Tibial nerve (tissue), 4 donors: ENCODE measurements at places on chromosomes 4 and X.

DNA sequence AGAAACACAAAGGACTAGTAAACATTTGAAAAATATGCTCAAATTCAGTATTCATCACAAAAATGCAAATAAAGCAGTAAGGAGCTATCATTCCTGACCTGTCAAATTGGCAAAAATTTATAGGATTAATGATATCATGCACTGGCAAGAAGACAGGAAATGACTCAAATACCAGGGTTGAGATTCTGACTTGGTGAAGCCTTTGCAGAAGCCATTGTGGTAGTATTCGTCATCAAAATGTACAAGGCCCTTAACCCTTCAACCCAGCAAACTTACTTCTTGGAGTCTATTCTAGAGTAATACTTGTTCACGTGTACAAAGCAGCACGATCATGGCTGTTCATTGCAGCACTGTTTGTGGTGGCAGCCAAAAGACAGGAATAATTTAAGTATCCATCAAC is 132.4 kb downstream of the ENOX2 start:
- no peak for DNase-seq

GRCh38 chr4:34731070-34731469 is 1513.2 kb downstream of the ARAP2 start:
- DNase-seq: no peak

DNA sequence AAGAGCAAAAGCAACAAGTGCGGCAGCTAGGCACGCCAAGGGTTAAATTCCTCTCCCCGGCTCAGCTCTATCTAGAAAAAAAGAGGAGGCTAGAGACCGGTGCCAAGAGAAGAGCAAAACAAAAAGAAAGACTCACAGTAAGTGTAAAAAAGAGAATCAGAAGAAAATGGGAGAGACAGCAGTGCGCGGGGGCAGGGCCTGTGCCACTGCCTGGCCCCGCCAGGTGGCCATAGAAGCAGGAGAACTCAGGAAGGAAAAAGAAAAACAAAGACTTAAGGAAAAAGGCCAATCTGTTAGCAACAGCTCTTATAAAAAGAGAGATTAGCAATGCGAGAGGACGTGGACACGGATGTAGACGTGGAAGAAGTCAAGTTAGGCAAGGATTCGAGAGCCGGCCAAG is 3.2 kb downstream of the ACOX3 start:
- no peak for DNase-seq

DNA sequence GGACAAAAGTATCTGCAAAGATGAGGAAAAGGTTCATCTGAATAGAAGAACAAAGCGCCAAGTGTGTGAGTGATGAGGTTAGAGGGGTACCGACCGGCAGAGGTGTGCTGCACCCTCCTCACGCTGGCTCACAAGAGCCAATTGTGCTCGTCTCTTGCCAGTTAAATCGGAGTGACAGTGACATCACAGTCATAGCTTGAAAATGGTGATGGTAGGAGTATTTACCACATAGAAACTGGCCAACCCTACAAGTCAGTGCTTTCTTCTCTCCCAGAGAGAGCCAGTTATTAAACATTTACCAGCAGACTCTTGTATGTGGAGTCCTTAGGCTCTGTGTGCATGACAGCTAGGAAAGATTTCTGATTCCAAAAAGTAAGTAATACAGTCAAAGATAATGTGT is 32.4 kb downstream of the CLDN22 start:
- no peak for DNase-seq

- DNase-seq: no peak
These were observed 85.2 kb upstream of the GPR34 start for GRCh38 chrX:41603596-41603995.

DNA sequence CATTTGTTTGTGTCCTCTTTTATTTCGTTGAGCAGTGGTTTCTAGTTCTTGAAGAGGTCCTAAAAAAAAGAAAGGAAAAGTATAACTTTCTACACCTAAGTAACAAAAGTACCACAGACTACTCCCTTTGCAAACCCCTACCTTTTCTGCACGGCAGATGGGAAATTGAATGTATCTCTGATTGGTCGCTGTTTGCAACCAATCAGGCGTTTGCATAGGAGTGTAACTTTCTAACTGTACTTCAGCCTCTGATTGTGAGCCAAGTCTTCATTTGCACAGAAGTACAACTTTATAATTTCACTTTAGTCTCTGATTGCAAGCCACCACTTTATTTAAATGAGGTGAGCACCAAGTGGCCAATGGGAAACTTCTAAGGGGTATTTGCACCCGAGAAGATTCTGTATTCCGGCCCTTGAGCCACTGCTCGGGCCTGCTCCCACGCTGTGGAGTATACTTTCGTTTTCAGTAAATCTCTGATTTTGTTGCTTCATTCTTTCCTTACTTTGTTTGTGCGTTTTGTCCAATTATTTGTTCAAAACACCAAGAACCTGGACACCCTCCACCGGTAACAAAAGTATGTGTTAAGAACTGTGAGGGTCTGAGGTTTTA is 40.3 kb upstream of the FHL1 start:
- no peak for DNase-seq

DNA sequence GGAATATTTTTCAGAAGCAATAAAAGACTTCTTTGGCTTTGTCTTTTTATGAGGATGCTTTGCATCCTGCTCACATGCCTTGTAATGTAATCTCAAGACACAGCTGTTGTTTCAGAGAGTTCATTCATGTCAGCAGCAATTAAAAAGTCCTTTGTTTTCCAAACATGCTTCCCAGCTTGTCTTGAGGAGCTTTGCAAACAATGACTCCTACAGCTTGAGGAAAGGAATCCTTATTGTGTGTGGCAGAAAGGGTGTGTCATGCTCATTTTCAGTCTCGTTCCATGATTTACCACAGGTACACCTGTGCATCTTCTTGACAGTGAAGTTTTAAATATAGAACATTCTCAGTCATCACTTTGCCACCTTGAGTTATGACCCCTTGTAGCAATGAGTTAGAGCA is 139.2 kb upstream of the AADAT start:
- no peak for DNase-seq

GRCh38 chrX:153642051-153642654 is 4.8 kb upstream of the DUSP9 start:
- no peak for DNase-seq

DNA sequence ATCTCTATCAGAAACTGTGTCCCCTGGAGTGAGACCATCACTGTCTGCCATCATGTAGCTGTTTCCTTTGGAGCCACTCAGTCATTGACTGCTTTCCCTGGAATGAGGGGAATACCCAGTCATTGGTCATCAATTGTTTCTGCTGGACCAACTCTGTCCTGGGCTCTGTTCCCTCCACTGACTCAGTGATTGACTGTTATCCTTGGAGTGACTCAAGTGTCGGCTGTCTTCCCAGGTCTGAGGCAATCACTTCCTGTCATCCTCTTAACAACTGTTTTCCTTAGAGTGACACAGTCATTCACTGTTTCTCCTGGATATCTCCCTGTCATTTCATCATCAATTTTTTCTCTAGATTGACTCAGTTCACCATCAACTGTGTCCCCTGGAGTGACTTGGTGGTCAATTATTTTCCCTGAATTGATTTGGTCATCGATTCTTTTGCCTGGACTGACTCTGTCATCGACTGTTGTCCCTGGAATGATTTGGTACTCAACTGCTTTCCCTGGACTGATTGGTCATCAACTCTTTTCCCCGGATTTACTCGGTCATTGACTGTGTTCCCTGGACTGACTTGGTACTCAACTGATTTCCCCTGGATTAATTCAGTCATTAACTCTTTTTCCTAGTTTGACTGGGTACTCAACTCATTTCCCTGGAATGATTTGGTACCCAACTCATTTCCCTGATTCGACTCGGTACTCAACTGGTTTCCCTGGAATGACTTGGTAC is 327.9 kb upstream of the VCX start:
- peak; percentile 4 for DNase-seq

DNA sequence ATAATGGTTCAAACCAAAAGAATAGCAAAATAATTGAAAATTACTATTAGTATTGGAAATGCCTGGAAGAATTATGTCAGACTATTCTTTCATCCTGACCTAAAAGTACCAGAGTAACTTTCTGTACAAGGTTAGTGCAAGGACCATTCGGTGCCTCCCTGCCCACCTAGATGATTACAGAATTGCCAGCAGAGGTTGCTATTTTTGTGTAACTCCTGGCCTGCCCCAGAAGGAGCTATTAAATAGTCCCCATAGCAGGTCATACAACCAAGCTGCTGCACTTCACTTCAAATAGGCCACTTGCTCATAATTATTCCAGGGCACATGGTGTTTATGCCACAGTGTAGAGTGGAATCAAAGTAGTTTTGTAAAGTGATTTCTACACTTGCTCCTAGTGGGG is 831.1 kb upstream of the PABPC4L start:
- no peak for DNase-seq

- no peak for DNase-seq
These were observed 57.0 kb upstream of the FTHL17 start for GRCh38 chrX:31128855-31129254.

- DNase-seq: no peak
These were observed 11.3 kb downstream of the DOCK11 start for GRCh38 chrX:118506805-118507480.

GRCh38 chr4:113921089-113921794 is 58.2 kb downstream of the ARSJ start:
- DNase-seq: no peak

GRCh38 chr4:154551872-154552686 is 1.9 kb upstream of the PLRG1 start:
- DNase-seq: peak; percentile 77

DNA sequence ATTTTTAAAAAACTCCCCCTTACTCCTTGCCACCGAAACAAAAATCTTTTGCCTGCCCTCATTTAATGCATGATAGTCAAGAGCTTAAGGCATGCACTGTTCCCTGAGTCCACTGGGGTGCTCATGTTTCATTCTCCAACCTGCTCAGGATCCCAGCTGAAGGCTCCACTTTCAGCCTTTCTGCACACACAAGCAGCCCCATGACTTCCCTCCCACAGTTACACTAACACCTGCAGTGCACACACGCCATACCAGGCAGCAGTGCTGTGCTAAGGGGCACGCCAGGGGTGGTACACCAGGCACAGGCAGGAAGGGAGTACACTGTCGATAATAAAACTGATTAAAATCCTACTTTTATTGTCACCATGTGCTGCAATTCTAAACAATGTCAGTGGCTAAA is 385.2 kb downstream of the BMPR1B start:
- no peak for DNase-seq

- DNase-seq: no peak
These were observed 13.6 kb downstream of the DDX53 start for GRCh38 chrX:23013366-23013765.

- no peak for DNase-seq
These were observed 83.7 kb downstream of the PSAPL1 start for GRCh38 chr4:7351014-7351413.

DNA sequence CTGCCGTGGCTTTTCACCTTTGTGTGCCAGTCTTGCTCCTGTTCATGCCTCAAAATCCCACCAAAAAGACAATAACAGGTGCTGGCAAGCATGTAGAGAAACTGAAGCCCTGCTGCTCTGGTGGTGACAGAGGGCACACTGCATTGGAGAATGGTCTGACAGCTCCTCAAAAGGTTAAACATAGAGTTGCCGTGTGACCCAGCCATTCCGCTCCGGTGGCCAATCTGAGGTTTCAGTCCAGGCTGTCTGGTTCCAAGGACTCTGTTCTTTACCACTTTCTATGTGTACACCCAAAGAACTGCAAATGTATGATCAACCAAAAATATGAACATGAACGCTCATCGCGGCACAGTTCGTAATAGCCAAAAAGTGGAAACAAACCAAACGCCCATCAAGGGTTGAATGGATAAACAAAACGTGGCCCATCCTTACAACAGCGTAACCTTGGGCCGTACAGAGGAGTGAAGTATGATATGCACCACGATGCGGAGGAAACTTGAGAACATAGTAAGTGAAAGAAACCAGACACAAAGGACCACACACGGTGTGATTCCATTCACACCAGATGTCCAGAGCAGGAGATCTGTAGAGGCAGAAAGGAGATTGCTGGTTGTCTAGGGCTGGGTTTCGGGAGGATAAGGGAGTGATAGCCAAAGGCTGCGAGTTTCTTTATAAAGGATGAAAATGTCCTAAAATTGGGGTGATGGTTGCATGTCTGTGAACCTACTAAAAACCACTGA is 33.6 kb upstream of the WFS1 start:
- DNase-seq: no peak
